ENCODE measurements at places on chromosomes 1 and 21.
A peak's percentile ranks its signal among the peaks of the same experiment; 100 is the strongest.

GRCh38 chr1:85681087-85681486 is 27.1 kb downstream of the ZNHIT6 start:
- H3K4me3 ChIP-seq, result no peak overlapping the region
- no peak for DNase-seq
- H3K36me3 ChIP-seq, result no peaks in the 10 kb centered on the region
- no peak overlapping the region for H3K27ac ChIP-seq

- no peaks in the 10 kb centered on the region for H3K36me3 ChIP-seq
- no peak for DNase-seq
- H3K27ac ChIP-seq, result no peak overlapping the region
Observed at GRCh38 chr1:51295926-51296325, 34.4 kb downstream of the TTC39A start.

- peak overlapping the region; percentile 83 for H3K27ac ChIP-seq
- peaks cover 29% of the 10 kb centered on the region for H3K4me1 ChIP-seq
- H3K4me3 ChIP-seq, result no peak overlapping the region
- no peaks in the 10 kb centered on the region for H3K27me3 ChIP-seq
- no peak for DNase-seq
- H3K36me3 ChIP-seq, result peaks cover 11% of the 10 kb centered on the region
Observed at GRCh38 chr1:15963968-15964648, 11.8 kb downstream of the ZBTB17 start.

- no peak for DNase-seq
- no peaks in the 10 kb centered on the region for H3K27me3 ChIP-seq
- H3K4me1 ChIP-seq, result peaks cover 15% of the 10 kb centered on the region
- peak overlapping the region; percentile 53 for H3K4me3 ChIP-seq
- peak overlapping the region; percentile 94 for H3K27ac ChIP-seq
Observed at GRCh38 chr21:15729346-15729673, 472 bp upstream of the USP25 start.

GRCh38 chr1:149966405-149966804 is 29.7 kb upstream of the MTMR11 start:
- H3K36me3 ChIP-seq, result no peaks in the 10 kb centered on the region
- no peak overlapping the region for H3K27ac ChIP-seq
- H3K27me3 ChIP-seq, result no peaks in the 10 kb centered on the region
- no peak for DNase-seq

- no peak for DNase-seq
- no peaks in the 10 kb centered on the region for H3K4me1 ChIP-seq
- H3K27me3 ChIP-seq, result no peaks in the 10 kb centered on the region
- H3K4me3 ChIP-seq, result no peak overlapping the region
Observed at GRCh38 chr1:241470908-241471590, 48.5 kb downstream of the FH start.

DNA sequence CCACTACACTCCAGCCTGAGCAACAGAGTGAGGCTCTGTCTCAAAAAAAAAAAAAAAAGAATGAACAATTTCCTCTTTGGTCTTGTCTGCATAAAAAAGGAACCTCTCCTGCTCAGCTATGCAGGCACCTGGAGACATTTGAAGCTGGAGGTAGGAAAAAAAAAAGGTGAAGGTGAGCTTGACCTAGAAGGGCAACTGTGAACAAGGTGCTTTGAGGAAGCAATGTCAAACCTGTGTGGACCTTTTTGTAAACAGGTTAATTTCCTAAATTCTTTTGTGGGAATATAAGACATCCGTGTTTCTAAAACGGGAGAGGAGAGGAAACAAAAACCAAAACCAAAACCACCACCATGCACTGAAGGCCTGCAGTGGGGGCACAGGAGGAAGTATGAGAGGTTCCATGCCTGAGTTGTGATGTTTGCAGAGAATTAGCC is 77.5 kb downstream of the SLC45A1 start:
- H3K36me3 ChIP-seq, result no peaks in the 10 kb centered on the region
- peaks cover 89% of the 10 kb centered on the region for H3K4me1 ChIP-seq
- no peaks in the 10 kb centered on the region for H3K27me3 ChIP-seq
- H3K27ac ChIP-seq, result peak overlapping the region; percentile 46
- no peak for DNase-seq
- H3K4me3 ChIP-seq, result no peak overlapping the region

- H3K36me3 ChIP-seq, result no peaks in the 10 kb centered on the region
- DNase-seq, result no peak
- no peaks in the 10 kb centered on the region for H3K27me3 ChIP-seq
- H3K4me3 ChIP-seq, result no peak overlapping the region
- H3K27ac ChIP-seq, result no peak overlapping the region
Observed at GRCh38 chr1:47577303-47578025, 139.6 kb downstream of the FOXD2 start.

DNA sequence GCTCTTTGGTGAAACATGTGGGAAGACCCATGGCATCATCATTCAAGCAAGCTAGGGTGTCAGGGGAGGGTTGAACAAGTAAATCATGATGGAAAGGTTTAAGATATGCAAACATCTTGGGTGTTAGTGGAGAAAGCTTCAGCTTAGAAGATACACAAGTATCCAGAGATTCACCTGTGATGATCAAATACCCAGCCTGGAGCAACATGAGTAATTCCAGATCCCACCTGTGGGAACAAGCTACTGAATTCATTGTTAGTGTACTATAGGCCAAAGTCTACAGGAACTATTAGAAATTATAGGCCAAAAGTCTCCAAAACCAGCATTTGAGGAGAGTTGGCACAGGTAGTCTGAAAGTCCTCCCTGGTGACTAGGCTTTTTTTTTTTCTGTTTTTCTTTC is 499.9 kb downstream of the NUF2 start:
- no peaks in the 10 kb centered on the region for H3K4me1 ChIP-seq
- H3K27me3 ChIP-seq, result no peaks in the 10 kb centered on the region
- H3K27ac ChIP-seq, result no peak overlapping the region
- no peaks in the 10 kb centered on the region for H3K36me3 ChIP-seq
- H3K4me3 ChIP-seq, result no peak overlapping the region

- H3K27ac ChIP-seq, result no peak overlapping the region
- H3K27me3 ChIP-seq, result no peaks in the 10 kb centered on the region
- no peak overlapping the region for H3K4me3 ChIP-seq
- H3K36me3 ChIP-seq, result no peaks in the 10 kb centered on the region
Observed at GRCh38 chr1:233695901-233696300, 82.0 kb downstream of the KCNK1 start.

DNA sequence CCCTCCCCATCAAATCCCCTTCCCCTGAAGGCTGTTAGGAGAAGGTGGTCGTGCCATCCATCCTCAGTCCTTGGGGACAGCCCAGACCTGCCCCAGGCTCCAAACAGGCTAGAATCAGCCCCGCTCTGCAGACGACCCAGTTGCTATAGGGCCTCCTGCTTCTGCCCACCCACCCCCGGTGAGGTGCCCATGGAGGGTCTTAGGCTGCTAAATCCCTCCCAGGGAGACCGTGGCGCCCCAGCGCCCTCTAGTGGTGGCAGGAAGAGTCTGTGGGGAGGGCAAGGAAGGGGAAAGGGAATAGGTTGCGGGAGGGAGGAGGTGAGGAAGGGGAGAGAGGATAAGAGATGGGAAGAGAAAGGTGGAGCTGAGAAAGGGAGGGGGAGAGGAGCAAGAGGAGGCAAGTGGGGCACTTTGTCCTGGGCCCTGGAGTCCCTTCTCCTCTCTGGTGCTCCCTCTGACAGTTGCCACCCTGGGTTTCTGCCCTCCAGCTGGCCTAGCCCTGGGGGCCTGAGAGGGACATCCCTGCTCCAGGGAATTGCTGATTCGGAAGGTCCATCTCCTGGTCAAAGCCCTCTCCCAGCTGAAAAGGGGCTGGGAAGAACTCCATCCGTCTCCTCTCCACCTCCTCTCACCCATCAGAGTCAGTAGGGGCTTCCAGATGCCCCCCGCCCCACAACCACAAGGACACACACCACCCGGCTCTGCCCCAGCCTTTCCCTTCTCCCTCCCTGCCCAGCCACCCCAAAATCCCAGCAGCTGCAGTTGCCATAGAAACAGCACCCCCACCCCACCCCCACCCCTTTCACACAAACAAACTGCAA is 55.4 kb downstream of the CAMK2N1 start:
- no peak overlapping the region for H3K27ac ChIP-seq
- no peak overlapping the region for H3K4me3 ChIP-seq
- no peak for DNase-seq
- peaks cover 20% of the 10 kb centered on the region for H3K27me3 ChIP-seq
- H3K4me1 ChIP-seq, result no peaks in the 10 kb centered on the region

DNA sequence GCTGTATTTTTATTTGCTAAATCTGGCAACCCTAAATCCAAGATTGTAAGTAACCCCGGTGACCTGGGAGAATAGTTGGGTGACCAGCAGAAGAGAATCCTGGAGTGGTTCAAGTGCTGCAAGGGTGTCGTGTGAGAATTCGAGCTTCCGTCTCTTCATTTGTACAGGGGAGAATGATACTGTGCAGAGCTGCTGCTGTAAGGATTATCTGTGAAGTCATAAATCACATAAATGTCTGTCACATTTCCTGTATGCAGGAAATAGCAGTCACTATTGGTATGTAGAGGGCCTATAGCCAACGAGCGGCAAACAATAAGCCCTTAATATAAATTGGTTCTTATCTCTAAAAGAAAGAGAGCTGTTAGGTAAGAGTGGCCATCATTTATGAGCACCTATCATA is 90.7 kb downstream of the ATP1A1 start:
- DNase-seq, result no peak
- H3K27me3 ChIP-seq, result no peaks in the 10 kb centered on the region
- H3K4me3 ChIP-seq, result no peak overlapping the region

GRCh38 chr1:203378556-203379245 is 27.8 kb upstream of the FMOD start:
- no peak for DNase-seq
- H3K36me3 ChIP-seq, result no peaks in the 10 kb centered on the region
- H3K4me1 ChIP-seq, result peaks cover 8% of the 10 kb centered on the region
- no peak overlapping the region for H3K27ac ChIP-seq

GRCh38 chr1:80251591-80251990 is 1245.1 kb upstream of the ADGRL4 start:
- H3K36me3 ChIP-seq, result no peaks in the 10 kb centered on the region
- DNase-seq, result no peak
- no peaks in the 10 kb centered on the region for H3K4me1 ChIP-seq

DNA sequence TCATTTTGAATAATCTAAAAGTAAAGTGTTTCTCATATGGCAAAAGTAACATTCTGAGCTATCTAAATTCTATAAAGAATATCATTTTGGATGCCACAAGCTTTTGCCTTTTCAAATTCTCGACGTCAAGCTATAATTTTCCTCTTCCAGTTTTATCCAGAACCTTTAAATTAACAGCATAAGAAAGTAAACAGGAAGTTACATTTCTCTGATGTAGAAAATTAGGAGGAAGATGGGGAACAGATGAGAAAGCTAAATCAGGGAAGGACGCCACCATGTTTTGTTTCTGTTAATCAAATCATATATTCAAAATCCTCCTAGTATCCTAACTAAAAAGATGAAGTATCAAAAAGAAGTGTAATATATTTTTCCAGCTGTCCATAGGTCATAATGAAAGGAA is 8.8 kb upstream of the CAMSAP2 start:
- no peak overlapping the region for H3K4me3 ChIP-seq
- H3K27ac ChIP-seq, result peak overlapping the region; percentile 68
- H3K27me3 ChIP-seq, result no peaks in the 10 kb centered on the region
- H3K4me1 ChIP-seq, result peaks cover 20% of the 10 kb centered on the region
- no peak for DNase-seq
- no peaks in the 10 kb centered on the region for H3K36me3 ChIP-seq

GRCh38 chr1:11080931-11081330 is 18.7 kb downstream of the EXOSC10 start:
- H3K27ac ChIP-seq, result no peak overlapping the region
- H3K4me3 ChIP-seq, result no peak overlapping the region
- H3K36me3 ChIP-seq, result no peaks in the 10 kb centered on the region

DNA sequence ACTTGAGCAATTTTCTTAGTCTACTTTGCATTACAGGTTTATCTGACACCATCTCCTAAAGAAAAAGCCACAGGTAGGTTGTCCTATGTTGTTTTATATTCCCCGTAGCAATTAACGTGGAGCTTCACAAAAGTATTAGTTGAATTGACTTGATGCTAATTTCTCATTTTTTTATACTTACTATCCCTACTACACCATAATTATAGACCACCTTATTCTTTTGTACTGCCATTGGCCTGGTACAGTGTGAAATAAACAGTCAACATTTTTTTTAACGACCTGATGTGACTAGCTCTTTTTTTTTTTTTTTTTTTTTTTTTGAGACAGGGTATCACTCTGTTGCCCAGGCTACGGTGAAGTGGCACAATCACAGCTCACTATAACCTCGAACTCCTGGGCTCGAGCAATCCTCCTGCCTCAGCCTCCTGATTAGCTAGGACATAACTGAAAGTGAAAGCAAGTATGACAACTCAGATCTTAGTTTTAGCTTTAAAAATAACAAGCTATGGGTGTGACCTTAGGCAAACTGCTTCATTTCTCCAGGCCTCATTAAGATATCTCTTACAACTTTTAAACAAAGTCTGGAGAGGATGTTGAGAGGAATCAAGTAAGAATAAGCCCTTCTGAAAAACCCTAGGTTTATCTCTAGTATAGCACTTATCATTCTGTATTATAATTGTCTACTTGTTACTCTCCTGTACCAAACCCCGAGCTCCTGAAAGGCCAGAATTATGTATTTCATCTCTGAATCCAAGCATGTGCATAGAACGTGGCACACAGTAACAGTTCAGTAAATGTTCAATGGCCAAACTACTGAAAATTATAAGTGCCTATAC is 49.5 kb downstream of the LUZP1 start:
- DNase-seq, result no peak
- H3K27me3 ChIP-seq, result no peaks in the 10 kb centered on the region
- peaks cover 27% of the 10 kb centered on the region for H3K4me1 ChIP-seq
- H3K4me3 ChIP-seq, result no peak overlapping the region

DNA sequence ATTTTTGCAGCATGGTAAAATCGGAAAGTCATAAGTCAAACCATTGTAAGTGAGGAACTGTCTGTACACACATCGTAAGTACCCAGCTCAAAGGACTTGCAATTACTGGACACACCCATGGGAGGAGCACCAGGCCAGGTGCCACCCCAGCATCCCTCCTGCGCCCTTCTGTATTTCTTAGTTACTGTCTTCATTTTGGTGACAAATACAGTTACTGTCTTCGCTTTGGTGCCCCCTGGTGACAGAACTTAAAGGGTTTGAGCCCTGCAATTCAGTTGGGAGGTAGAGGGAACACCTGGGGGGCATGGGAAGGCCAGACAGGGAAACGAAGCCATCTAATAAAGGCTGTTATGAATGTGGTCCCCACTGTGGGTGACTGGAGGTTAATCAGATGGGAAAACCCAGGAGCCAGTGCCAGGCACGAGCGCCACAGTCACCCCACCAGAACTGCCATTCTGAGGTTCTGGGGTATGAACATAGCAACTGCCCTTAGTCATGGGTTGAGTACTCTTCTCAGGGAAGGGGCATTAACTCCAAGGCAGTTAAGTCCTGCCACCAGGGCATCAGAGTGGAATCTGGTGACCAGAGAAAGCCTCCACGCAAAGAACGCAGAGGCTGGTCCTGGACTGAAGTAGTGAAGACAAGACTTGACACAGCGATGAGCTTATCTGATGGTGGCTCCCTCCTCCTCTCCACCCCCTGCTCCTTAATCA is 612.9 kb downstream of the PTPRU start:
- no peak overlapping the region for H3K27ac ChIP-seq
- H3K36me3 ChIP-seq, result no peaks in the 10 kb centered on the region
- H3K27me3 ChIP-seq, result peaks cover 3% of the 10 kb centered on the region
- H3K4me3 ChIP-seq, result no peak overlapping the region
- peak; percentile 13 for DNase-seq

- H3K4me1 ChIP-seq, result peaks cover 9% of the 10 kb centered on the region
- no peaks in the 10 kb centered on the region for H3K36me3 ChIP-seq
- H3K27ac ChIP-seq, result no peak overlapping the region
- DNase-seq, result no peak
- H3K4me3 ChIP-seq, result no peak overlapping the region
Observed at GRCh38 chr1:52571783-52572182, 18.9 kb upstream of the TUT4 start.

Data from tibial nerve (tissue), 4 donors.